Stimulated activated memory B cell treated with anti-CD40 and anti-IgM and Interleukin-4, amounts not matched to agents 10 μg/mL and 1 μg/mL and 100 μg/mL, for 72 hours (primary cell): ENCODE measurements at places on chromosomes 4 and X.

DNA sequence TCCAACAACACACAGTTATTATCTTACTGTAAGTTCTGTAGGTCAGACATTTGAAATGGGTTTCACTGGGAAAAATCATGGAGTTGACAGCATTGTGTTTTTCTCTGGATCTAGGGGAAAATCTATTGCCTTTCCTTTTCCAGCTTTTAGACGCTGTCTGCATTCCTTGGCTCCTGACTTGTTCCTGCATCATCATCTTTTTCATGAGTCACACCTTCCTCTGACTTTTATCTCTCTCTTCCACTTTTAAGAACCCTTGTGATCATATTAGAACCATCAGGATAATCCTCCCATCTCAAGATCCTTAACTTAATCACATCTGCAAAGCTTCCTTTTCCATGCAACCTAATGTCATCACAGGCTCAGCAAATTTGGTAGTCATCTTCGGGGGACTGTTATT lies 1454.8 kb downstream of the RPA4 start:
- ATAC-seq: no peak

DNA sequence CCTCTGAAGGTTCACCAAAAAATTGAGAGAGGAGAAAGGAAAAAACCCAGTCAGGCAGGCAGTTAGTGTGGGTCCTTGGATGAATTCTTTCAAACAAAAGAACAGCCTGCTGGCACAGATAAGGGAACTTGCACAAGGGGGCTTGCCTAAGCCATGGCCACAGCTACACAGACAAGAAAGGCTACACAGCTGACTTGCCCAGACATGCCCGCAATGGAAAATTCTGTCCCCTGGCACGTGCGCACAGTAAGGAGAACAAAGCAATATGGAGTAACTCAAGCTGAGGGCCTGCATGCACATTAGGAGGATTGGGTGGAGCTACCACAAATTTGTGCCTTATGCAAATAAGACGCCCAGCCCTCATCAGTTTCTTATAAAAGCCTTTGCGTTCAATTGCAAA lies 512.5 kb upstream of the HTR2C start:
- ATAC-seq: no peak

GRCh38 chr4:1600811-1601532 lies 83.1 kb downstream of the FAM53A start:
- no peak for ATAC-seq

DNA sequence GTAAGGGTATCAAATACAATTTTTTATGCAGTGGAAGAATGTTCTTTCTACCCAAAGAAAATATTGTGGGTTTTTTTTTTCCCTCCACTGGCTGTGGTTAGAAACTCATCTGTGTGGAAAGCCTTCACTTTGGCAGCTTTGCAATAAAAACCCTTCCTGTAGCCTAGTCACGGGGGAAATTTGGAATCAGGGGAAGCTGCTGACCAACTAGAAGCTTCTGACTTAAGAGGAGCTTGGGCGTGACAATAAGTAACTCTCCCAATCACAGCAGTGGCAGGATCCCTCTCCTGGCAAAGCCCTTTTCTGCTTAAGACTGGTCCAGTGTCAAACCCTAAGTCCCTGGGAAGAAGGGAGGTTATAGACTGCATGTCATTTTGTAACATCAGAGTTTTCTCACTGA lies 87.9 kb downstream of the LRRC66 start:
- ATAC-seq: no peak

- ATAC-seq: no peak
Observed at GRCh38 chr4:142703694-142704309, 142.3 kb downstream of the INPP4B start.

DNA sequence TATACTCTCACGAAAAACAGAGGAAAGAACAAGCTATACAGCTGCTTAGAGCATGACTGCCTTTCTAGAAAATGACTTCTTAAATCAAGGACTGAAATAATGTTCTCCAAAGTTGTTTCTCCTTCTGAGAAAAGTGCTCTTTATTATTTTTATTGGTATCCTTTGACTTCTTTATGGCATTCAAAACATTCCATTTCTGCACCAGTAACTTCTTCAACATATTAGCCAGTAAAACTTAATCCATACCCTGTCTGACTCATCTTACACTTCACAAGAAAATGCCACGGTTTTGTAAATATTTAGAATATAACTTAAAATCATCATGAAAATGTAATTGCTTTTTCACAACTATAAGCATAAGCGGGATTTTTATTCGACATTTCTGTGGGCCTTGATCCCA lies 180.4 kb downstream of the NR3C2 start:
- ATAC-seq: no peak

DNA sequence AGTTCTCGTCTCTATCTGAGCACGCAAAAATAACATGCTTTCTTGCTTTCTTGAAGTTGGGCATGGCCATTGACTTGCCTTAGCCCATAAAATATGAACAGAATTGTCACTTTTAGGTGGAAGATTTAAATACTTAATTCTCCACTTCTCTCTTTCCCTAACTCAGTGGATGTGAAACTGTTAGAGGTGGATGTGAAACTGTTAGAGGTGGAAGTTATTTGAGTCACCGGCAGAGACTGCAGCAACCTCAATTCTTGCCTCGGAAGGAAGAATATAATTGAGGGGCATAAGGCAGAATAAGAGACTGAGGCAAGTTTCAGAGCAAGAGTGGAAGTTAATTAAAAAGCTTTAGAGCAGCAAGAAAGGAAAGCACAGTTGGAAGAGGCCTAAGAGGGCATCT lies 2.8 kb upstream of the PARM1 start:
- peak; percentile 68 for ATAC-seq

DNA sequence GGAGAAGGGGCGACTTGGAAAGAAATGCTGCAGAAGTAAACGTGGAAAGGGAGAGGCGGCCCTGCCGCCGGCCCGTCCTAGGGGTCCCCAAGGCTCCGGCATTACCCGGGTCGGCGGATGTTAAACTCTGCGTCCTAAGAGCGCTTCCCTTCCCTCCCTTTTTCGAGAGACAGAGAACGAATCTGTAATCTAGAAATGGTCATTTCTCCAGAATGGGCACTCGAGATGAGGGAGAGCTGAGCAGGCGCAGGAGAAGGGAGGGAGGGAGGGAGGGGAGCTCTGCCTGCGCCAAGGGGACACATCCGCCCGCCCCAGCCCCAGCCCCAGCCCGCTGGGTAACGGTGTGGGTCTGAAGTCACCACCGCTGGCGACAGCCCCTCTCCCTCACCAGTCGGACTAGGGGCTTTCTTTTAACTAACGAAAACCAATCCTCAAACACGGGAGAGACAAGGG lies 1.7 kb downstream of the HCFC1 start:
- no peak for ATAC-seq

DNA sequence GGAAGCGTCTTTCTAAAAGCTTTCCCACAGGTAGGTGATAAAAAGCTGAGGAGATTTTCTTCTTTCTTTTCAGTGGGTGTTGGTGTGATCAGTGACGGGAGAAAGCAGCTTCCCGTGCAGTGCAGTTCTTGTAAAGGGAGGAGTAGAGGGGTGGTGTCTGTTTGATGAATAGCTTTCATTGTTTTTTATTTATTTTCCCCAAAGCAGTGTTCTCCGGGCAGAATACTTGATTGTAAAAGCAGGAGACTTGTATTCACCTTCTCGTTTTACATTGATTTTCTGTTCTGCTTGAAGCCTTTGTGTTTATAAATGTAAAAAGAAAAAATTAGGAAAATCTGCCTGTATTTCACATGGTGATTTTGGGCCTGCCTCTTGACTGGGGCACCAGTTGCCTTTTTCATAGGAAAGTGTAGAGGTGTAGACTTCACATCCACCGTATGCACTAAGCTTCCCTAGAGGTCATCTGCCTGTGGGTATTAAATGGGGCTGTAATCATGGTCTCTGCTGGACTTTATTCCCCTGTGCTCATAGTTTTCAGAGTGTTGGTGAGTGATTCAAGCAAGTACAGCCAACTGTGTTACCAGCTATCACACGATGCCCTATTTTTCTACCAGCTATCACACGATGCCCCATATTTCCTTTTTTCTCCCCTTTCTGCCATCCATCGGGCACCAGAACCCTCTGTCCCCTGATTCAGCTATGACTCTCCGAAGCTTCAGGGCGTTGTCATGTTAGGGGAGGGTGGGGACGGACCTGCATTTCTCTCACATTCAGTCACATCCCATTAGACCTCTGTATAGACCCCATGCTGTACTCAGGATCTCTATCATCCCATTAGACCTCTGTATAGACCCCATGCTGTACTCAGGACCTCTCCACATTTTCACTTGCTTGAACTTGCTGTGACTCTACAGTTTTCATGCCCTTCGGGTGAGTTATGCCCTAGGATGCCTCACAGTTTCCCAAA lies 526.5 kb downstream of the TRIML1 start:
- no peak for ATAC-seq

DNA sequence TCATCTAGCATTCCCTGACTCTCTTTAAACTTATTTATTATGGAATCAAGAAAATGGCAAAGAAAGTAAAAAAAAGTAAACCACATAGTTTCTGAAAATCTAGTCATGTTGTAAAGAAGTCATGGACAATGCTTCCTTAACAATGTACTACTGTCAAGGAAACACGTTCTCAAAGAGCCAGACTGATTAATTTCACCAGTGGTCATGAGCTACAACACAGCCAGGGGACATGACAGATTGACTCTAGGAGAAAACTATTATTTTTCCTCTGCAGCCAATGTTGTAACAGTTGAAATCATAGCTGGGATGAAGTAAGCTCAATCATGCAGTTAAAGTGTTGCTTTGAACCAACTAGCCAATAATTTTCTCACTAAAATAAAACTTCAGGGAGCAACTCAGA lies 109.2 kb downstream of the MAPK10 start:
- ATAC-seq: no peak

GRCh38 chr4:3304831-3305609 lies 12.2 kb downstream of the RGS12 start:
- ATAC-seq: no peak

DNA sequence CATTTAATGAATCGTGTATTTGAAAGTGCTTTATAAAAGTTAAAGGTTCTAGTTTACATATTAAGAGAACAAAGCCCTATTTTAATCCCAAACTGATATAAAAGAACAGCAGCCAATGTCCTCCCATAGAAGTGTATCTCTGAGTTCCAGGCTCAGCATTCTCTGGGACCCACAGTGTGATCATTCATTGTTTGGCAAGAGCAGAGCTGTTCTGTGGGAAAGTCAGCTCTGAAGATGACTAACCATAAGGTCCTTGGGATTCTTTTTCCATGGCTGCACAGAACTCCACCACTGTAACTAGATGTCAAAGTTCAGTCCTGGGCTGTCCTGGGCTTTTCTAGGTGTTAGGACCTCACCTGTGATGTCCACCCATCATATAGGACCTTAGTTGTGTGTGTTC lies 157.0 kb upstream of the TLL1 start:
- ATAC-seq: no peak

GRCh38 chrX:118983513-118983912 lies 9.1 kb downstream of the LONRF3 start:
- ATAC-seq: no peak

DNA sequence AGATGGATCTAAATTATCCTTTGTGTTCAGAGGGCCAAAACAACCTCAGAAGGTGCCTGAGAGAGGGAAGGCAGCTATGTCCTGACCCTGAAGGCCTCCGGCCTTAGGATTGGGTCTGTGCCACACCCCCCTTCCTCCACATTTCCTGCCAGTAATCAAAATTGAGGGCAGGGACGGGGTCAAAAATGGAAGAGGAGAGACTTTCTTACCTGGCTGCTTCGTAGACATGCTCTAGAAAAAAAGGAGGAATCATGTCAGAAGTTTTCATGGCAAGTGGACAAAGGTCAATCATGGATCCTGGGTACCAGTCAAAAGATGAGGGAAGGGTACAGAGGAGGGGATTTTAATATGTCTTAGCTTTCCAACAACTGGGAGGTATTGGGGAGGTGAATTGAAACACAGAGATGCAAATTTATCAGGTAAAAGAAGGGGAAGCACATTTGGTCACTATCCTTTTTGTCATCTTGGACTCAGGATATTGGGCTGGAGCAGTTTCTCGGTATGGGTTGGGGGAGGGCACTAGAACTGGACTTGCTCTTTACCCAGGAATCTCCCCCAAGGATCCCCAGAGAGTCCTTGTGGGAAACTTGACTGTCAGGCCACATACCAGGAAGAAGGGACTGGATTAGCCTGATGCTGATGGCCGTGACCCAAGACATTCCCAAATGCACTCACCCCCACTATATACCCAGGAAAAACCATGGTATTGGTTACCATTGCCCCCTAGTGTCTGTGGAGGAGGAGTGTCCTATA lies 17.1 kb downstream of the VSIG4 start:
- no peak for ATAC-seq

DNA sequence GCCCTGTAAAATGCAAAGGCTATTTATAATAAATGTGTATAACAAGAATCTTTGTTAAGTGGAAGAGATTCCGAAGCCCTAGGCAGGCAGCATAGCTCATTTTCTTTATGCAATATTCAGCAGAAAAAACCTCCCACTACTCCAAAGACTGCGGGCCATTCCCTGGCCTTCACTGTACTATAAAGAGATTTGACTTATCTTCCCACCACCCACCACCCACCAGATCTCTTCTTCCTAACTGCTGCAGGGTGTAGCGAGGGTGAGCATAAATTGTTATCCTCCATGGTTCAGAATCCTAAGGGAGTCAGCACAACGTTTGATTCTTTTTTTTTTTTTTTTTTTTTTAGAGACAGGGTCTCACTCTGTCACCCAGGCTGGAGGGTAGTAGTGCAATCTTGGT lies 114.8 kb downstream of the NSUN7 start:
- no peak for ATAC-seq

GRCh38 chr4:44704673-44705072 lies 21.7 kb downstream of the GNPDA2 start:
- ATAC-seq: no peak

DNA sequence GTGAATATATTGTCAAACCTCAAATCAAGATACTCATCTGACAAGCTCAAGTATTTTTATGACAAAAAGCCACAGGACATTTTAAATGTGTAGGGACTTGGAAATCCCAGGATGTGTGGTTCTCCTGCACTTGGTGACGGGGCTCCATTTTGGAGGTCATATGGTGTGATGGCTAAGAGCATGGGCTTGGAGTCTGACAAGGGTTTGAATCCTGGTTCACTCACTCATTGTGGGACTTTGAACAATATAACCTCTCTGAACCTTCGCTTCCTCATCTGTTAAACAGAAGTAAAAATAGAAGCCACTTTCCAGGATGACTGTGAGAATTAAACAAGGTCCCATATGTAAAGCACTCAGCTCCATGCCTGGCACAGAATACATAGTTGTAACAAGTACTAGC lies 99.6 kb downstream of the SMIM20 start:
- no peak for ATAC-seq

- no peak for ATAC-seq
Observed at GRCh38 chr4:119615068-119615719, 13.4 kb downstream of the PDE5A start.

DNA sequence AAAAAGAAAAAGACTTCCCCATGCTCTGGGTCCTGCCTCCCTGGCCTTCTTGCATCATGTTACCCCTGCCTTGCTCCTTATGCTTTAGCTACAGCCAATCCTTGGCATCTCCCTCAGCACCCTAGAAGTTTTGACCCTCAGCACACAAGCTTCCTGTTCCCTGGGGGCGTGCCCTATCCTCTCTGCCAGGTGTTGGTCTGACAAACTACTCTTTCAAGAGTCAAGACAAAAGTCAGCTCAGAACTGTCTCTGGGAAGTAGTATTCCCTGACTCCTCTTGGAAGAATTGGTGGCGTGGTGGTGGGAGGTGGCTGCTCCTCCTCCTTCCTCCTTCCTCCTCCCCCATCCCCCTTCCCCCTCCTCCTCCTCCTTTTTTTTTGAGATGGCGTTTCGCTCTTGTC lies 41.0 kb downstream of the PRPS1 start:
- no peak for ATAC-seq

GRCh38 chrX:1045680-1046314 lies 166.7 kb downstream of the CRLF2 start:
- ATAC-seq: no peak

GRCh38 chr4:154602404-154603020 lies 9.9 kb downstream of the FGG start:
- no peak for ATAC-seq

- no peak for ATAC-seq
Observed at GRCh38 chr4:47561331-47561730, 76.3 kb downstream of the ATP10D start.
